Stimulated activated effector memory CD8-positive, alpha-beta T cell treated with anti-CD3 and anti-CD28 coated beads, Interleukin-12 subunit alpha, Interleukin-12 subunit beta, amount 100 ng/mL, for 72 hours (primary cell): ENCODE measurements at places on chromosomes 3 and 15.

- DNase-seq, result no peak
These were observed 7.4 kb downstream of the SPRED1 start for GRCh38 chr15:38260077-38260476.

GRCh38 chr15:89442671-89443307 is 53.6 kb downstream of the RHCG start:
- DNase-seq, result peak; percentile 84

DNA sequence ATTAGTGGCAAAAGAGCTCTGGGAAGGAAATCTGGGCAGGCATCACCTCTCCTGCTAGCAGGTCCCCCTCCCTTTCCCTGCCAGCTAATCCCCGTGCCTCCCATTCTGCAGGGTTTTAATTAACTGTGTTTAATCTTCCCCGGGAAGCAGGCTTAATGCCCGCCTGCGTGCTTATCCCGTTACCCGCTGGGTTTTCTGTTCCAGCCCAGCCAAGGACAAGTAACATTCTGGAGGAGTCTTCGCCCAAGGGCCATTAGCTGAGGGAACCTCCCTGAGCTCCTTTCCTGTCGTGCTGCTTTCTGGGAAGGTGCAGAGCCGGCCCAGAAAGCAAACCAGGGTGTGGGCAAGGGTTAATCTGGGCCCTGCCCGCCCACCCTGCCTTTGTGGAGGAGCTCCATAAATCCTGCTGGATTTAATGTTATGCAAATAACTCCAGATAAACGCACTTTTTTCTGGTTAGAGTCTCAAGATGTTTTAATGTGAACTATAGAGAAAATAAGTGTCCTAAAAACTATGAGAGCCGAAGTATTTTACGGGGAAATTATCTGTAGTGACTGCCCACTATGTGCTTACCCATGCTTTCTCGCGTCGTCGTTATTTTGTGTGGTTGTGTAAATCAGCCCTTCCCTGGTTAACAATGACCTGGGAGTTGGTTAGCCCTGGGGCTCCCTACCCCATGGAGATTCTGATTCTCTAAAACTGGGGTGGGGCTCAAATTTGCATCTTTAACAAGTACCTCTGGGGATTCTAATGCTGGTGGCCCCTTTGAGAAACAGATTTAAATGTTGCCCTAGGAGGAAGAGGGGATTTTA is 25.9 kb downstream of the TRIM71 start:
- no peak for DNase-seq

DNA sequence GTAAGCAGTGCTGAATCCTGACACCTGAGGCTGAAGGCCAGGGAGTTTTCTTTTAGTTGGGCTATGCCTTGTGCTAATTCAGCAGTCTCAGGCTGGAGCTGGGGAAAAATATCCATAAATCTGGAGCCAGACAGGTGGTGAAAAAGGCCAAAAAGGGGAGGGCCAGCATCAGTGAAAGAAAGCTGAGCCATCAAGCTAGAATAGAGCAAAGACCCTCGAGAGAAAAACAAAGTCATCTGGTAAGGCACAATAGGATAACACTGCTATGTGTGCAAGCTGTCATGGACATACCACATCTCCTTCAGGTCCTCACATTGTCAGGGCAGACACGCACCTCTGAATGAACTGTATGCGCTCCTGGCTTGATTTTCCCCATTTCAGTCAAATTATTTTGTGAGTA is 687.9 kb downstream of the SQOR start:
- no peak for DNase-seq

- DNase-seq, result no peak
These were observed 38.0 kb upstream of the CBLB start for GRCh38 chr3:105906836-105907235.

DNA sequence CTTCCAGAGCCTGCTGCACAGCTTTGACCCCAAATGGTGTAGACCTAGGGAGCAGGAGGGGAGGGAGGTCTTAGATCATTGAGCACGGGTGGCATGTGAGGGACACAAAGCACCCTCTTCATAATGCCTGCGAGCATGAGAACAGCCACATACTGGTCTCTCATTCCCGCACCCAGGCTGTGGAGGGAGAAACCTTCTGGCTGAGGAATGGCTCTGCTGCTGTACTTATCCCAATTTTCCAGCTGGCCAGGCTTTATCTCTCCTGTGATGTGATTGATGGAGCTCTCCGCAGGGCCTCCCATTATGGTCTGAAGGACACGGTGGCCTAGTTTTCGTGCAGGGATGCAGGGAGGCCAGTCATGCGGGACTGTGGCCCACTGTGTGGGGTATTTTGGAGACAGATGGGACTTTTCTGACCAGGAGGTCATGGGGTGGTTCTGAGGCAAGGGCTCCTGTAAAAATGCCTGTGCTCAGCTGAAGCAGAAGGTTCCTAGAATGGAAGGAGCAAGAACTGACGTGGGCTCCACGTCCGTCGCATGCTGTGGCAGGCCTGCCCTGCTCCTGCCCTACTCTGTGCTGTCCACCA is 251.5 kb downstream of the PLCL2 start:
- DNase-seq, result no peak

- DNase-seq, result no peak
These were observed 109.2 kb downstream of the TMEM266 start for GRCh38 chr15:76169018-76169417.

DNA sequence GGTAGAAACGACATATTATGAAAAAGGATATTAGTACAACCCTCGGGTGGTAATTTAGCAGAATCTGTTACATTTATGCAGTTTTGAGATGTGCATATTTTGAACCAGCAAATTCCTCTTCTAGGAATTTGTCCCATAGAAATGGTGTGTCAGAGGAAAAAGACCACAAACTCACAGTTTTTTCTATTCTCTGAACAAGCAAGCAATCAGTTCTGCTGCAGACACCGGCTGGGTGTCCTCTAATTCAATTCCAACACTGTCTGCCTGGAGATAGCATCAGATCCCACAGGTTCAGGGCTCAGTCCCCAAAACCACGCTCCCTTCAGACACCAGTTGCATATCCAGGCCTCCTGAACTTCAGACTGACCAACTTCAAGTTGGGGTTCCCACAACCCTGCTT is 36.4 kb downstream of the APH1B start:
- DNase-seq, result no peak

DNA sequence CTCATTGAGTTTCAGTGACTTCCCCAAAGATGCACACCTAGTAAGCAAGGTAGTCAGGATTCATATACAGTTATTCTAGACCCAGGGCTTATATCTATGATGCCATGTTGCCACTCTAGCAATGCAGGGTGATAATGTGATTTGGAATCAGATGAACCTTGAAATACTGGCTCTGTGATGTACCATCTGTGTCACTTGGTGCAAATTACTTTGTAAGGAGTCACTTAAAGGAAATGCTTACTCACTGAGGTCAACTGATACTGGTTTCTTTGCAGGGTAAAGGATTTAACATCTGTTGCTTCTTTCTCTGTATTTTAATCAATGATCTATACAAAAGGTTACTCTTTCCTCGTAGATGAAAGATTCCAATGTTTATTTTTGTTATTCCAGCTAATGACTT is 10.8 kb downstream of the ASB14 start:
- no peak for DNase-seq

- DNase-seq, result no peak
These were observed 242.2 kb upstream of the AZI2 start for GRCh38 chr3:28590860-28591259.

GRCh38 chr3:147409143-147410115 is at the start of gene ZIC1:
TSS of gene ZIC1 (plus strand) at chr3:147409365. CDS start at chr3:147410113, 748 bp downstream.
- DNase-seq, result no peak

- no peak for DNase-seq
These were observed 250.3 kb upstream of the RASGRP1 start for GRCh38 chr15:38814891-38815290.

GRCh38 chr3:135528413-135529015 is 437.0 kb upstream of the PPP2R3A start:
- DNase-seq, result no peak

DNA sequence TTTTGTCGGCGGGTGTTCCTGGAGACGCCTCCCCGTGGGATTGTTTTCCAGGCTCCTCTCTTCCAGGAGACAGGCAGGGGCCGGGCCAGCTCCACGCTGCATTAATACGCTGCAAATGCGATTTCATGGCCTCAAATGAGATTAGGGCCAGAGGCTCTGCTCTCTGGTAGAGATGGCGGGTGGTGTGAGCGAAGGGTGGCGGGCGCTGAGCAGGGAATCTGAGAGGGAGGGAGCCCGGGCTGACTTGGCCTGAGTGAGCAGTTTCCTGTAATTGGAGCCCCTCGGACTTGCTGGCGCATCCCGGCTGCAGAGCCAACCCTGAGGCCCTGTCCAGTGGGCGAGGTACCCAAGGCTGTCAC is 7.4 kb upstream of the CCDC33 start:
- DNase-seq, result no peak

GRCh38 chr3:105538483-105538882 is 171.8 kb downstream of the ALCAM start:
- no peak for DNase-seq

GRCh38 chr3:26657348-26657976 is 34.9 kb downstream of the LRRC3B start:
- DNase-seq, result no peak

DNA sequence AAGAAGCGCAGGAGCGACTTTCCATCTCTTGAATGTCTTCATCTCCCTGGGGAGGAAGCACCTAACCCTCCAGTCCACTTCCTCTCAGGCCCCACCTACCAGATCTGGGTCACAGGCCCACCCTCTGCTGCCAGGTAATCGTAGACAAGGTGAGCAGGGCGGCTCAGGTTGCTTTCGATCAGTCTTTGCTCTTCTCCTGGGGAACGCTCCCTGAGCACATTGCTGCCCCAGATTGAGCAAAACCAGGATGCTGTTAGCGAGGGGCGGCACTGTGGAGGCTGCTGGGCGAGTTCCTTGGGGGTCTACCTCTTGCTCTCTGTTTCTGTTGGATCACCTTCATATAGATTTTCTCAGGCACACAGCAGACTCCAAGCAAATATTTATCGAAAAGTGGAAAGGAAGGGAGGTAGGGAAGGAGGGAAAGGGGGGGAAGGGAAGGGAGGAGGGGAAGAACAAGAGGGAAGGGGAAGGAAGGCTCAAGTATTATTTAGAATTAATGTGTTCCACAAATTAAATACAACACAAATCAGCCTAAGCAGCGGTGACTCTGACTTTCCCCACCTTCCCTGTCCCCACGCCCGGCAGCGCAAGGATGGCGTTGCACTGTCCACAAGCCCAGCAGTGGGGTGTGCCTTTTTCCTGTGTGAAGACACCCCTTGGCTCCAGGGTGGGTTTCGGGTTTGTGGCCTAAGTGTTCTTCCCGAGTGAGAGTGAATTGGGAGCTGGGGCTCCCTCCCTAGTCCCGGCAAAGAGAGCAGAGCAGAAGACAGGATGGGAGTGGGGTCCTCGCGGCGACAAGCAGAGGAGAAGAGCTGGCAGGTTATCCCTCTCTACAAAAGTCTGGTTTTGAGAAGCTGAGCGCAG is 6.1 kb upstream of the PCSK6 start:
- DNase-seq, result no peak

DNA sequence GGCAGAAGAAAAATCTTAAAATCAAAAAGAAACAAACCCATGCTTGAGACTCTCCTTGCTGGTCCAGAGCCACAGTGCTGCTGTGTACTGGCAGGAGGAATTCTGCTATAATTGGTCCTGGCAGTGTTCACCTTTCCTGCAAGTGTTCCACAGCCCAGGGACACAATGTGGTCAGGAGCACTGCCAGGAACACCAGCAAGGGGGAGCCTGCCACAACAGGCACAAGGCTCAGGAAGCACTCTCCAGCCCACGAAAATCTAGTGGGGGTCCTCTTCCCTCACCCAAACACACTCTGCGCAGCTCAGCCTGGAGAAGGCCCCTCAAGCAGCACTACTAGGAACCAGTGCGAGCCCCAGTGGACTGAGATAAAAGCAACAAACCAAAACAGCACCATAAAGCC is 92.9 kb downstream of the UBE3A start:
- no peak for DNase-seq

GRCh38 chr15:95409626-95410310 is 920.7 kb upstream of the NR2F2 start:
- DNase-seq, result no peak

- peak; percentile 6 for DNase-seq
These were observed 149.1 kb upstream of the CD96 start for GRCh38 chr3:111392894-111393398.

- no peak for DNase-seq
These were observed 29.1 kb downstream of the SLC6A1 start for GRCh38 chr3:11021611-11022011.

DNA sequence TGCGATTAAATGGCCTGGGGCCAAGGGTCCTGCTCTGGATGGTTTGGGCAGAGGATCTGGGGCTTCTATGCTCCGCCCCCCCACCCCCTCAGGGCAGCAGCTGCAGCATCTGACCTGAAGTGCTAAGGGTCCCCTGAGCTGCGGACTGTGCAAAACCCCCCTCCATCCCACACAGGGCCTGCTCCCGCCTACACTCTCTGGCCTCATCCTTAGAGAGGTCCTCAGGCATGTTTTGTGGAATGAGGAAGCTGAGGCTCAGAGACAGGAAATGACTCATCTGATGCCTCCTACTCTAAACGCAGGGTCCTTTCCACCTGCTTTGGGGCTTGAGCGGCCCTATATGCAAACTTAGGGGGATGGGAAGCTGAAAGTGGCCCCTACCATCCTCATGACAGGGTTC is 59.5 kb upstream of the CTSH start:
- no peak for DNase-seq

- no peak for DNase-seq
These were observed 724.9 kb upstream of the ARRDC4 start for GRCh38 chr15:97235611-97235985.

DNA sequence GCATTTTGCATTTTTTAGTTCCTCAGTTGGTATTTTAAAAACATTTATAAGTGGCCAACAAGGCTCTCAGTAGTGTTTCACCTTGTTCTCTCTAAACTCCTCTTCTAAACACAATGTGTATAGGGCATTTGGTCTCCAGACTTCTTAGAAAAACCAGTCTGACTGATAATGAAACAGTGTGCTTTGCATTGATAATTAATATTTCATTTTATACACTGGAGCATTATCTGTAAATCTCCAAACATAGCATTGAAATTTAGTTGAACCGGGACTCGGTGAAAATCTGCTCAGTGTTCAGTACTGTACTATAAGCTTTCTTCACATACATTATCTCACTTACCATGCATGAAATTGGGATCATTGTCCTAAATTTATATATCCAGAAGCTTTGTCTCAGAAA is 53.6 kb downstream of the SETD5 start:
- no peak for DNase-seq

- DNase-seq, result no peak
These were observed 24.6 kb upstream of the RSL24D1 start for GRCh38 chr15:55221090-55222011.

- DNase-seq, result no peak
These were observed 28.0 kb upstream of the DCUN1D1 start for GRCh38 chr3:183008303-183008702.
